HEK293T (cell line): ENCODE measurements at places on chromosomes 2 and 18.

- DNase-seq: no peak
These were observed 61.2 kb downstream of the ITGA6 start for GRCh38 chr2:172488556-172488955.

DNA sequence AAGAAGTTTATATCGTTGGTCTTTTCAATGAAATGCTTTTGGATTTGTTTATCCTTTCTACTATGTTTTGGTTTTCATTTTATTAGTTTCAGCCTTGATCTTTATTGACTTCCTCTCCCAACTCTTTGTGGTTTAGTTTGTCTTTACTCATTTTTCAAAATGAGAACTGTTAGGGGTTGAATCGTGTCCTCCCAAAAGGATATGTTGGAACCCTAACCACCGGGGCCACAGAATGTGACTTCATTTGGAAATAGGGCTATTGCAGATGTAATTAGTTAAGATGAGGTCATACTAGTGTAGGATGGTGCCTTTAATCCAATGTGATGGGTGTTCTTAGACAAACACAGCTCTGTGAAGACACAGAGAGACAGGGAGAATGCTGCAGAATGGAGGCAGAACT, 60.4 kb upstream of the IL1R2 start:
- DNase-seq: no peak

- DNase-seq: no peak
These were observed 156.1 kb downstream of the AGPS start for GRCh38 chr2:177548636-177549035.

GRCh38 chr18:57143265-57143664, 3.6 kb upstream of the BOD1L2 start:
- no peak for DNase-seq

DNA sequence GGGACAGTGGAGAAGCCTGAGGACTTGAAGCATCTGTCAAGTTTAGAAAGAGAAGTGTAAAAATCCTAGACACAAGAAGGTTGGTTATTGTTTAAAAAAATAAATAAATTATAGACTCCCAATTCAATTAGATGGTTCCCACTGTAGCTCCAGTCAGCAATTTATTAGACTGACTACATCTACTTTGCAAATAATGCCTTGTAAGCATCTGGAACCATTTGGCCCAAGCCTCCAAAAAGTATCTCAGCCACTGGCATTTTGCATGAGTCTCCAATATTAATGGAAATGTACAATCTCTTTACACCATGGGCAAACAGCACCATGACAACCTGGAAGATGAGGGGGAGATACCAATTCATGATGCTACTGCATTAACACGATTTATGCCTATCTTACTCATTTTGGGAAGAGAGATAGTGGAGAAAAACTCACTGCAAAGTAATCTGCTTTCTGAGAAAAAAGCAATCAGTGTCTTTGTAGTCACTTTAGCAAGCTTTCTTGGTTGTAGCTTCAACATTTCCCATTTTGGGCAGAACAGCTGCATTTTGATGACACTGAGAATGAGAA, 2.8 kb downstream of the NYAP2 start:
- DNase-seq: no peak

GRCh38 chr2:195382186-195382585, 274.8 kb upstream of the SLC39A10 start:
- no peak for DNase-seq

DNA sequence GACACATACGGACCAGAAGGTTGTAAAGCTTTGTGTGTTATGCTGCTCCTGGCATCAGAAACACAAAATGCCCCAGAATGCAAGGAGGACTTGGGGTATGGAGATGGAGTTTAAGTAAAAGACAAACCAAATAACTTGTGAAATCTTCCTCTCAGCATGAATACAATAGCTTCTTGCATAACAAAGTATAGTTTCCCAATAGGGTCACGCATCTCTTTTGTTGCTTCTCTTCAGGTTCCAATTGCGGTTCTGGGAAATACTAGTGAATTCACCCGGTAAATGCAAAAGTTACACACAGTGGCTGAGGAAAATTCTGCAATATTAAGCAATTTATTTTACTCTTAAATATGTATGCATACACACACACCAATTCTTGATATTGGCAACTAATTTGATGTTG, 339.2 kb upstream of the EPHA4 start:
- no peak for DNase-seq

DNA sequence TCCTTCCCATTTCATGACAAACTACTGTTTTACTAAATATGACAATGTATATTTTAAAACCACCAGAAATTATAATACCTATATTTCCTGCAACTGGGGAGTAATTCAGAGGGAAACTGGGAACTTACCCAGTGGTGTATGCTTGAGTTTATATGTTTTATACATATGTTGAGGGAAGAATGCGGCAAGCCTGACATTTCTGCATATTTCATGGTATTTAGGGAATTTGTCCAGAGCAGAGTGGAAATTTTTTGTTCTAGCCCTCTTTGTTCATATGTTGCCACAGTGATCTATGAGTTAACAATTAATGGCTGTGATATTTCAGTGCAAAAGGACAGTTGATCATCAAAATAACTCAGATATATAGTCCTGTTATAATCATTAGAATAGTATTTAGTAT, 230.8 kb upstream of the VWC2L start:
- DNase-seq: no peak

DNA sequence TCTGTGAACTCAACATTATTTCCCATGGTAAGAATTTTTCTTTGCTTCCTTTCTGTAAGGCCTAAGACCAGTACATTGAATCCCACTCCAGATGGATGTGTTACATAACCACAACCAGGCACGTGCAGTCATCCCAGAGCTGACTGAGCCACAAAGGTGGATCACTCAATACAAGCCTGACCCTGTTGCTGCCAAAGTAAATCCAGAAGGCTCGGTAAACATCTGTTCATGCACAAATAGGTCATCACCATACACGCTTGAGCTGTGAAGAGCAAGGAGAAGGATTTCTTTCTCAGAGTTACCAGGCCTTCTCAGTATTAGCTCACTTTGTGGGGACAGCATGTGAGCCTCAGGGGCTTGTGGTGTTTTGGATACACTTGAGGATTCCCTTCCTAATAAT, 791.4 kb upstream of the FANCL start:
- DNase-seq: no peak

- DNase-seq: no peak
These were observed 18.3 kb upstream of the CXCR4 start for GRCh38 chr2:136135921-136136906.

GRCh38 chr2:231923951-231924888, 2.0 kb downstream of the NPPC start:
- no peak for DNase-seq

DNA sequence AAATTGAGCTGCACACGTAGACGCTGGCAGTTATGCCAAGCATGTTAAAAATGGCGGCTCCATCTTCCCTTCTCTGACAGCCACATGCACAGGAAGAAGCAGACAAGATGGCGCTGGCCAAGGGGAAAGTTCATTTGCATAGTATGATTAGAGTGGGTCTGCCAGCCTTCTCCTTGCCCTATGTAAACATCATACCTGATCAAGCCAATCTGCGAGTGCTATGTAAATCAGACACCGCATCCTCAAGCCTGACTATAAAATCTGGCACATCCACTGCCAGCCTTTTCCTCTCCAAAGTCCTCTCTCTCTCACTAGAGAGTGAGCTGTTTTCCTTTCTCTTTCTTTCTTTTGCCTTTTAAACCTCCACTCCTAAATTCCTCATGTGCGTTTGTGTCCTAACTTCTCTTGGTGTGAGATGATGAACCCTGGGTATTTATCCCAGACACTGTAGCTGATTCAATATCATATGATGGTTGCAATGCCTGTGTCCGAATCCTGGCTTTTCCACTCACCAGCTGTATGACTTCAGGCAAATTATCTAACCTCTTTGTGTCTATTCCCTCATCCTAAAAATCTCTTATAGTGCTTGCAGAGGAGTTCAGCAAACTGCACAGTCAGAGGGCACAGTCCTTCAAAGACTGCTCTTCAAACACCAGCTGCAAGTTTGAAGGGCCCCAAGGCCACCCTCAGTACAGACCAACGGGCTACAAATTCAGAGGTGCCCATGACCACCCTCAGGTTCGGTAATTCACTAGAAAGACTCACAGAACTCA, 39.3 kb upstream of the ITSN2 start:
- DNase-seq: no peak

GRCh38 chr18:13465124-13465446, 246.5 kb downstream of the LDLRAD4 start:
- DNase-seq: no peak

DNA sequence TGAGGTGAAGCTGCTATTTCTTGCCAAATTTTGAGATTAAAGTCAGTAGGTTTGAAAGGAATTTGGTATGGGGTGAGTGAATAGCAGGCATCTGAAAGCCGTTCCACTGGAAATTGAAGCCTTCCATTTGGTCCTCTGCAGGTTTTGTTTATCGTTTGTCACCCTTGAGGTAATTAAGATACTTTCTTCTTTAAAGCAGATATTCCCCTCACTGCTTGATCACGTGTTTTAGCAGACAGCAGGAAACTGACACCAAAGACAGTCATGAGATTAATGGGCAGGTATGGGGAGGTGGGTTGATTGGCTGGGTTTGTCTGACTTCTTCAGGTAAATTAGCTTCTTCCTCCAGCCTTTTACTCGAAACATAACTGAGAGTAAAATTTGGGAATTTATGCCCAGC, 10.7 kb downstream of the LPIN1 start:
- DNase-seq: no peak

GRCh38 chr2:169478339-169478738, 955 bp upstream of the BBS5 start:
- no peak for DNase-seq

DNA sequence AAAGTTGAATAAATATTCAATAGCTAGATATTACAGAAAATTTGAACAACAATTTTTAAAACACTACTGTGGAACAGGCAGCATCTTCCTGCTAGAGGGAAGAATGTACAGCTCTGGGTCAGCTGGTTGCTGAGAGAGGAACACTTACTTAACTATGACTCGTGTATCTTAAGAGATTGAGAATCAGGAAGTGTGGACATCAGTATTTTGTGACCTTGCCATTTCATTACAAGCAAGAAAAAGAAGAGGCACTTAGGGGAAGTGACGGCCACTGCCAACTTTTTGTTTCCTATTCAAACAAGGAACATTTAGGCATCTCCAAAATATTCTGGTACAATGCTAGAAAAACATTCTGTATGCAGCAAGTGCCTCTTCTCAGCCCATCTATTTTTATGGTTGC, 45.9 kb downstream of the ITPRID2 start:
- DNase-seq: no peak

DNA sequence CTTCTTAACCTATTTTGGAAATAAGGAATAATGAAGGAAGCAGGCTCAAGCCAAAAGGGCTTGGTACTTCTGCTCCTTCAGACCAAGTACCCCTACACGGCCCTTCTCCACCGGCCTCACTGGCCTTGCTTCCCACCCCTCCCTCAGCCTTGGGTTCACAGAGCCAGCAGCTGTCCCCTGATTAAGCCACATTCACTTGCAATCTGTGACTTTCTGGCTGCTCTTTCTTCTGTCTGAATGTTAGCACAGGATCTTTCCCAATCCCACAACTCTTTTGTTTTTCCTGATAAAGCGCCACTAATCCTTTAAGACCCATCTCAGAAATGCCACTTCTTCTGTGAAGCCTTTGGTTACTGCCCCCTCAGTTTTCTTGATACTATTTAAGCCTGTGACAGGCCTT, 52.4 kb downstream of the REEP1 start:
- no peak for DNase-seq

GRCh38 chr2:158714420-158714819, 80.7 kb upstream of the DAPL1 start:
- no peak for DNase-seq

DNA sequence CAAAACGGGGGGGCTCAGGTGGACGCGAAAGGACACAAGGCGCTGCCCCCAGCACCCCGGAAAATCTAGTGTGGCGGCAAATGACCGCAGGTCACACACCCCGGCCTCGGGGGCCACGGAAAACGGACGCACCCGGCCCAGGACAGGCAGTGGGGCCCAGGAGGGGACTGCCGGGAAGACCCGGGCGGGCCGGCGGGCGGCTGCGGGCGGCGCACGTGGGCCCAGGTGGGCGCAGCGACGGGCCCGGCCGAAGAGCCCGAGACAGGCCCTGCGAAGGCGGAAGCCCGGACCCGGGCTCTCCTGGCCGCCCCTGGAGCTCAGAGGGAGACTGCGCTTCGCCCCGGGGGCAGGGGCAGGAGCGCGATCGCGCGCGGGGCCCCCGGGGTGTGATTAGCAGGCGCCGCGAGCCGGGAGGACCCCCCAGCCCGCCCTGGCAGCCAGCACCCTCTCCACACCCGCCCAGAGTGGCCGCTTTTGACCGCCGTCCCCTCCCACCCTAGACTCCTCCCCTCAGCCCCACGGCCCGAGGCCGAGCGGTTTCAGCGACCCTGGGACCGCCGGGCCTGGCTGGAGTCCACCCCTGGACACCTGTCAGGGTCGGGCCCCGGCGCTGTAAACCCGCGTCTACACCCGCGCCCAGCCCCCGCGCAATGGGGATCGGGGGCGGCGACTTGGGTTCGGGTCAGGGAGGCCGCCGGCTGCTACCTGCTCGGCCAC, 773 bp downstream of the MBP start:
- peak; percentile 9 for DNase-seq

- no peak for DNase-seq
These were observed 138.6 kb downstream of the MAP3K20 start for GRCh38 chr2:173214213-173214612.

DNA sequence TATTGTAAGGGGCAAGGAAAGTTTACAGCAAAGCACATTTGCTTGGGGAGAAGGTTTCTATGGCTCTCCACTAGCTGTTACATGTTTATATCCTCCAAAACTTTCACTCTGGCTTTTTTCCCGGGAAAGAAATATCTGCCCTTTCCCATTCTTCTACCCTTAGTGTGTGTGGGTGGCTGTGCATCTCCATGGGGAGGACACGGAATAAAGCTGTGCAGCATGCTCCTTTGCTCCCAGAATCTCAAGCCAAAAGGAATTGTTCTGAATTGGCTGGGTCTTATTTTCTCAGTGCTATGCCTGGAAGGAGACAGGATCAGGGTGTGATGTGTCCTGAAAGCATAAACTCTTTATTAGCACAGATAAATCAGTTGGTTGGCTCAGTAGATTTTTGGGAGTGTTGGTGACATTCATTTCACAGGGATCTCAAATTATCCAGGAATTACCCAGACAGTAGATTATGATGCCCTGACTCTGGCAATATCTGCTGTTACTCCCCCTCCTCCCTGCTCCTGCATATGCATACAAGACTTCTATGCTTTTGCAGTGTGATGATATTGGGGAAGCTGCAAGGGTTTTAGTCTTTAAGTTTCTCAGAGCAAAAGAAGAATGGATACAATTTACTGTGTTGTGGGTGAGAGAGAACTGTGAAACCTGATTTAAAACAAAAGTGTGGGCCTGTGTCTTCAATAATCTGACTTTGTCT, 63.1 kb downstream of the PARD3B start:
- no peak for DNase-seq
